Activated CD4-positive, alpha-beta T cell treated with anti-CD3 and anti-CD28 coated beads, Interleukin-2, amount 10 ng/mL, durations not matched to agents 24 days and 14 days (primary cell): ENCODE measurements at places on chromosomes 2 and 18. TPM values are rescaled to one million over a fixed set of nuclear protein-coding genes. Genes with fewer than 3 reads are reported as not detected.

The CFC1 gene
- not detected in 2 replicates for total RNA-seq

The AGXT gene
- not detected in 2 replicates for total RNA-seq

The GPR45 gene
- not detected in 2 replicates for total RNA-seq

The SERPINB12 gene
- total RNA-seq: not detected in 2 replicates

The CYRIA gene
- 1.7 and 1.8 TPM in 2 replicates for total RNA-seq

The RAB17 gene
- 0.26 TPM in 1 of 2 replicates, not detected in the other for total RNA-seq

- no peak for DNase-seq
- H3K36me3 ChIP-seq: no peaks in the 10 kb centered on the region
- no peak overlapping the region for H3K4me3 ChIP-seq
- no peaks in the 10 kb centered on the region for H3K4me1 ChIP-seq
These were observed 109.8 kb downstream of the FSHR start for GRCh38 chr2:49044350-49045079.

DNA sequence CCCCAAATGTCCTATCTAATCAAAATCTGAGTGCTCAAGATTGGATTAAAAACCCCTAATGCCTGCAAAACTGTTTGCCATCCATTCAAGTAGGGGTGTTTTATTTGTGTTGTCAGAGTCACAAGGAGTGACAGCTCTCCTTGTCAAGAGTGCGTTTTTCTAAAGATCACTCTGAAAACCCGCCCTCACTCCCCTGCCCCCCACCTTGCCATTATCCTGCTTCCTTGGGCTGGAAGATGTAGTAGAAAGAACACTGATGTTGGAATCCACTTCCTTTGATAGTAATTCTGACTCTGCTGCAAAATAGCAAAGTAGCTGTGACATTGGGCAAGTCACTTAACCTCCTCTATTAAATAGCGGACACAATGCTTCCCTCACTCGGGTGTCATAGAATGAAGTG is 155.6 kb downstream of the TSN start:
- peaks cover 2% of the 10 kb centered on the region for H3K27me3 ChIP-seq
- no peaks in the 10 kb centered on the region for H3K36me3 ChIP-seq
- no peak overlapping the region for H3K27ac ChIP-seq
- H3K4me1 ChIP-seq: no peaks in the 10 kb centered on the region
- no peak for DNase-seq
- no peak overlapping the region for H3K4me3 ChIP-seq

GRCh38 chr2:167406558-167406957 is 518.3 kb downstream of the XIRP2 start:
- no peaks in the 10 kb centered on the region for H3K27me3 ChIP-seq
- H3K36me3 ChIP-seq: no peaks in the 10 kb centered on the region
- no peak overlapping the region for H3K4me3 ChIP-seq
- H3K27ac ChIP-seq: no peak overlapping the region
- DNase-seq: no peak

DNA sequence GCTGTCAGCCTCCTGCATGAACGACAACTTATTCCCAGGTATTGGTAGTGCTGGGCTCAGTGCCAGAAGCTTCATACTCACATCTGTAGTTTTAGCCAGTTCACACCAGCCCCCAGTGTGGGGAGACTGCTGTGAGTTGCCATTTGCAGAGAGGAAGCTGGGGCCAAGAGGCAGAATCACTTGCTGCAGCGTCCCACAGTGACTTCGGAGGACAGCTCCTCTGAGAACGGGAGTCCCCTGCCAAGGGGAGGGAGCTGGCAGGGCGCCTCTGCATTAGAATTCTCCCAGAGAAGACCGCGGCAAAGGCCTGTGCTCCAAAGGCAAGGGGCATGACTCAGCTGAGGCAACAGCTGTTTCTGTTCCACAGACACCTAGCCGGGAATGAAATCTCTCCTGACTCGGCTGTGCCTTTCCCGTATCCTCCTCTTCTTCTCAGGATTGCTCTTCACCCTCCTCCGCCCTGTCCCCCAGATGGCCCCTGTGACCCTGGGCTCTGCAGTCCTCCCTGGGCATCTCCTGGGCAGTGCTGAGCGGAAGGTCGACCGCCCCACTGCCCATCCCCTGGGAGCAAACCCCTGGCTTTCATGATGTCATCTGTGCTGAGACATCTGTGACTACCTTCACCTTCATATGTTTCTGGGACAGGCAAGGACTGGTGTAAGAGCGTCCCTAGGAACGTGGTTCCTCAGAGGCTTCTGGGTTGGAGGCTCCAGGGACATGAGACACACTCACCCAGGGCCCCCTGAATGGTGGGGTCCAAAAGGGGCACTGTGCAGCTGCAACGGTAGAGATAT is 18.0 kb downstream of the MAL start:
- no peaks in the 10 kb centered on the region for H3K27me3 ChIP-seq
- peaks cover 65% of the 10 kb centered on the region for H3K4me1 ChIP-seq
- H3K27ac ChIP-seq: peak overlapping the region; percentile 80
- peak overlapping the region; percentile 22 for H3K4me3 ChIP-seq

DNA sequence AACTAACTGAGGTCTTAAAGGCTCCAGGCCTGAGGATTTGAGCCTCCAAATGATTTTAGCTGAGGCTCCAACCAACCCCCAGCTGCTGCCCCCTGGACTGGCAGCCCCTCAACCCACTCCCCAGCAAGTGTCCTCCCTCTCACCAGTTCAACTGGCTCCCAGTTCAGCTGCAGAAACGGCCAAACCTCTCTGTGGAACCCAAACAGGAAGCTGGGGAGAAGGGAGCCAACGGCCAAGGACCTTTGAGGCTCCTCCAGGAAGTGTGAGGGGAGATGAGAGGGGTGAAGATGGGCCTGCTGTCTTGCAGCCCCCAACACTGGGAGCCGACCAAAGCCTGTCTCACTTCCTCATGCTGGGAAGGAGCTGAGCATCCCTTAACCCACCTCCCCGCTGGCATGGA is 24.9 kb downstream of the ZFP36L2 start:
- H3K27me3 ChIP-seq: no peaks in the 10 kb centered on the region
- DNase-seq: no peak
- no peak overlapping the region for H3K4me3 ChIP-seq
- H3K4me1 ChIP-seq: peaks cover 27% of the 10 kb centered on the region

- no peak for DNase-seq
- no peak overlapping the region for H3K4me3 ChIP-seq
- H3K4me1 ChIP-seq: peaks cover 4% of the 10 kb centered on the region
- no peak overlapping the region for H3K27ac ChIP-seq
- H3K36me3 ChIP-seq: no peaks in the 10 kb centered on the region
These were observed 50.6 kb upstream of the FMNL2 start for GRCh38 chr2:152284398-152284797.

DNA sequence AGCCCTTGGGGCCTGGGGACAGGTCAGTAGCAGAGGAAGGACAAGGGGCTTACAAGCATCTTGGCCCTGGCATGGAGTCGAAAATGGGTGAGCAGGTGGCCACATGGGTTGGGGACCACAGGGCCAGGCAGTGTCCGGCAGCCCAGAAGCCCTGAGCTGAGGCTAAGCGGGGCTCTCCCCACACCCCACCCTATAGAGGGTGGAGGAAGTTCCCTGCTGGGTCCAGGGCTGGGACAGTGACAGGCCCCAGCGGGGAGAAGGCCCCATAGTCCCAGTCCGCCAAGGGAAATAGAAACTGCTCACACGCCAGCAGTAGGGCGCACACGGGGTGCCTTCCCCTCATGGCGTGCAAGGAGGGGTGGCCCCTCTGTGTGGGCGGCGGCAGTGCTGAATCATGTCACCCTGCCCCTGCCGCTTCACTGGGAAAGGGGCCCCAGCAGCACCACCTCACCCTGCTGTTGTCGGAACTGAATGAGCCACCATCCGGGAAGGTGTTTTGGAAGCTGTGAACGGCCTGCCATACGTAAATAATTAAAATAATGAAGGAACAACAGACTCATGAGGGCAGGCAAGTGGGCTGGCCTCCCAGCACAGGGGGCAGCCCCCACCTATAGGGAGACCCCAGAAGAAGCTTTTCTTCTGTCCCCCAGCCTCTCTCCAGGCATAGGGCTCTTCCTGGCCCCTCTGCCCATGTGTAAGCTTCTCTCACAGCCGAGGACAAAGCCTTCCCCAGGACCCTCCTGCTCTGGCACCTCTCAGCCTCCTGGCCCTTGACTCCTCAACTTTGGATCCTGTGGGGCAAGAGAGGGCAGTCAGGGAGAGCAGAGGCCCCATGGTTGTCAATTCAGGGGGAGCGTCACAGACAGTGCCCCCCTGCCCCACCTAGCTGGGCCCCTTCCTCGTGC is 12.7 kb upstream of the DUSP2 start:
- peak overlapping the region; percentile 70 for H3K4me3 ChIP-seq
- H3K27me3 ChIP-seq: no peaks in the 10 kb centered on the region
- peaks cover 64% of the 10 kb centered on the region for H3K4me1 ChIP-seq
- peak; percentile 92 for DNase-seq
- peaks cover 3% of the 10 kb centered on the region for H3K36me3 ChIP-seq

DNA sequence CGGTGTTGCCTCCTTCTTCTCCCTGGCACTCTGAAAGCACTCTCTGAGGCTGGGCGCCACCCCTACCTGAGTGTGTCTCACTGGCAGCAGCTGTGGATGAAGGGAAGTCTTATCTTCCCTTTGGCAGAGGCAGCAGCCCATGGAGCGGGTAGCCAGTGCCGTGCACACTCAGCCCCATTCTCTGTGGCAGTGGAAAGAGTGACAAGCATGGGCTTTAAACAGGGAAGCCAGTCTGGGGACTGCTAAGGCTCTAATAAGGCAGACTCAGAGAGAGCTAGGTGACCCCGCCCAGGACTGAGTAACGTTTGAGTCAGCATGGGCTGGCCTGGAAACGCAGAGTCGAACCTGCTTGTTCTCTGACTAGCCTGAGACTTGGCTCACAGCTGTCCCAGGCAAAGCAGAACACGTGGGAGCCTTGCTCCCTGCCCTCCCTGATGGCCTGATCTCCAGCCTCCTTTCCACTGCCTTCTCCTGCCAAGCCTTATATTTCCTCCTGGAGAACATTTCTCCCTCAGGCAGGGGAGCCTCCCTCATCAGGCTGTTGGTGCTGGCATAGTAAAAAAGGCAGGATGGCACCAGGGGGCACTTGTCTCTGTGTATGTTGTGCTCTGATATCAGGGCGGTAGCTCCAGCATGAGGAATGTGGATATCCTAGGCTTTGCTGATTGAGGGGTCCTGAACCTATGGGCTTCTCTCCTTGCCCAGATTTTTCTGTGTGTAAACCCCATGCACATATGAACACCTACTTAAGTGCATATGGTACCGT is 93.9 kb upstream of the LGALSL start:
- peak; percentile 69 for DNase-seq
- no peak overlapping the region for H3K4me3 ChIP-seq
- H3K4me1 ChIP-seq: peaks cover 9% of the 10 kb centered on the region
- H3K36me3 ChIP-seq: no peaks in the 10 kb centered on the region
- H3K27ac ChIP-seq: no peak overlapping the region

- peaks cover 42% of the 10 kb centered on the region for H3K4me1 ChIP-seq
- H3K27me3 ChIP-seq: no peaks in the 10 kb centered on the region
- H3K36me3 ChIP-seq: peaks cover 58% of the 10 kb centered on the region
- H3K27ac ChIP-seq: peak overlapping the region; percentile 99
These were observed 1.3 kb upstream of the ANKRD12 start for GRCh38 chr18:9135081-9135911.

DNA sequence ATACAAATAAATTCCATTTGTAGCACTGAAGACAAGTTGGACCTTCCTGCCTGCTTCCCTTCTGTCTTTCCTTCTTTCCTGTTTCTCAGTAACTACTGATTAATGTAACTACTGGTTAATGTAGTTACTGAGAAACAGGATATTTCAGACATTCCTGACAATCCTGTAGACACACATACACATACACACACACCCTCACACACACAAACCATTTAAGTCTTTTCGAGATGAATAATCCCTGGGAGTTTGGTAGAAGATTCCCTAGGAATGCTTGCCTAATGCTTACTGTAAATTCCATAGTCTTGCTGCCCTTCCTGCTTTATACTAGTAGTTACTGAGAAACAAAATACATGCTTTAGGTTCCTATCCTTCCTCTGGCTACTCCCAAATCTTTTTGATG is 83.9 kb downstream of the PIK3C3 start:
- H3K4me3 ChIP-seq: no peak overlapping the region
- no peak overlapping the region for H3K27ac ChIP-seq
- no peak for DNase-seq
- no peaks in the 10 kb centered on the region for H3K27me3 ChIP-seq

DNA sequence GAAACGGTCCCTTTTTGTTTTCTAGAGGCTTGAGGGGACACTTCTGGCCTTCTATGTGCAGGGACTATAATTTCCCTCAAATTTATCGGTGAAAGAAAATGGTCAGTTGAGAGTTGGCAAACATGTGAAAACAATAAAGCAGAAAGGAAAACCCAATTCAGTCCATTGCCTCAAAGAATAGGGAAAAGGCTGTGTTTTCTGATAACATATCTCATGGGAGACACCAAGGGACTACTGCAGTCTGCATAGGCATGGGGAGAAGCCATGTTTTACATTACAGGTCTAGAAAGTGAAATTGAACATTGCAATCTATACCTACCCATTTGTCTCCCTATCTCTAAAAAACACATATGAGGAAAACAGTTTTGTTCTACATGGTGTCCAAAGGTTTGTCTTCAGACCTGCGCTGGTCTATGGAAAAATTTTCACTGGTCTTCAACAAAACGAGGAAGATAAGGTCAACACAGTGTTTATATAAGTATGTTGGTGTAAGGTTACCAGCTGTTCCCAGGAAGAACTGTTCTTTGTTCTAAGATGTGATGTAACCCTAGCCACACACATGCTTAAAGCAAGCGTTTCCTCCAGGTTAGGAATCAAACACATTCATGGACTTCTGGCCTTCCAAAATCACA is 179.7 kb downstream of the MREG start:
- H3K4me3 ChIP-seq: no peak overlapping the region
- peaks cover 7% of the 10 kb centered on the region for H3K4me1 ChIP-seq
- H3K27me3 ChIP-seq: peaks cover 10% of the 10 kb centered on the region
- DNase-seq: no peak
- H3K27ac ChIP-seq: no peak overlapping the region

DNA sequence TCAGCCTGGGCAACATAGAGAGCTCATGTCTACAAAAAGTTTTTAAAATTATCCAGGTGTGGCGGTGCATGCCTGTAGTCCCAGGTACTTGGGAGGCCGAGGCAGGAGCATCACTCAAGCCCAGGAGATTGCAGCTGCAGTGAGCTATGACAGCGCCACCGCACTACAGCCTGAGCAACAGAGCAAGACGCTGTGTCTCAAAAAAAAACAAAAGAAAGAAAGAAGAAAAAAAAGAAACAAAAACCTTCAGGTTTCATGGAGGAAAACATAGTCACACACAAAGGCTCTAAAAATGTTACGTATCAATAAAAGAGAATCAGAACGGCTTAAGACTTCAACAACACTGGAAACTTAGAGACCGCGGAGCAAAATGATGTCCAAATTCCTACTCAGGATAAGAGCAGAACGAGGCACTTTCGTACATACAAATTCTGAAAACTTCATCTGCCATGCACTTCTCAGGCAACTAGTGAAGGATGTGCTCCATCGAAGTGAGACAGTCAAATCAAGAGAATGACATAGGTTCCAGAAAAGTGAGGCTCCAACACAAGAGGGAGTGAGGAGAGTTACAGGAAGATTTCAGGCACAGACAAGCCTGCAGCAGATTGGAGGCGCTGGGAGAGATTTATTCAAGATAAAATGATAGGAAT is 4.4 kb downstream of the HDLBP start:
- peaks cover 48% of the 10 kb centered on the region for H3K4me1 ChIP-seq
- DNase-seq: no peak
- H3K27ac ChIP-seq: peak overlapping the region; percentile 2
- H3K27me3 ChIP-seq: no peaks in the 10 kb centered on the region
- peaks cover 16% of the 10 kb centered on the region for H3K36me3 ChIP-seq

- H3K4me1 ChIP-seq: peaks cover 30% of the 10 kb centered on the region
- H3K27ac ChIP-seq: no peak overlapping the region
- no peaks in the 10 kb centered on the region for H3K27me3 ChIP-seq
- H3K36me3 ChIP-seq: peaks cover 20% of the 10 kb centered on the region
- no peak overlapping the region for H3K4me3 ChIP-seq
- peak; percentile 77 for DNase-seq
These were observed 38.5 kb downstream of the KCTD18 start for GRCh38 chr2:200471324-200471848.

- H3K4me3 ChIP-seq: no peak overlapping the region
- no peaks in the 10 kb centered on the region for H3K4me1 ChIP-seq
- no peaks in the 10 kb centered on the region for H3K36me3 ChIP-seq
- no peak overlapping the region for H3K27ac ChIP-seq
- DNase-seq: no peak
- peaks cover 3% of the 10 kb centered on the region for H3K27me3 ChIP-seq
These were observed 8.2 kb downstream of the DSG2 start for GRCh38 chr18:31506024-31506742.
